Small intestine (tissue), 16 donors: ENCODE measurements at places on chromosomes 1 and 21. TPM values are rescaled to one million over a fixed set of nuclear protein-coding genes. Genes with fewer than 3 reads are reported as not detected.

Gene KCNJ9
- polyA plus RNA-seq, result 0.19 TPM

Gene FLG
- 0.50 TPM for polyA plus RNA-seq

Gene LCE1E
- not detected for polyA plus RNA-seq

Gene S100A14
- 356 TPM for polyA plus RNA-seq

Gene C8B
- 0.06 TPM for polyA plus RNA-seq

Gene ANGPTL3
- polyA plus RNA-seq, result not detected

Gene CD2
- 2.1 TPM for polyA plus RNA-seq

Gene PEAR1
- polyA plus RNA-seq, result 6.5 TPM

DNA sequence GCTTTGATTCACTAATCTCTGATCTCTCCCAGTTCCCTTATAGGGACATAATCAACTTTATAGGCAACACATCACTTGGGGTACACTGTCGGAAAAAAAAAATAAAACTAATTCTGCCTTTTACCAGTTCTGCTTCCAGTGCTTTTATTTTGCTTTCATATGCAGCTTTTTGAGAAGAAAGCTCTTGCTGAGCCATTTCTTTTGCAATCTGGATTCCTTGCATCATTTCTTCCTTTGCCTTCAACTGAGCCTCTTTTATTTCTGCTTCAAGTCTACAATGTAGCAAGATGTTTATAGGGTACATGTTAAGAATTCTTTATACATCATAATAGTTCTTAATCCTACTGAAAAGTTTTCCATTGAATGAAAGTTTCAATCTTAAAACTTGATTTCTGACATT, 30.6 kb downstream of the KIF14 start:
- H3K4me1 ChIP-seq, result no peaks in the 10 kb centered on the region
- H3K36me3 ChIP-seq, result peaks cover 4% of the 10 kb centered on the region
- H3K27ac ChIP-seq, result no peak overlapping the region
- H3K4me3 ChIP-seq, result no peak overlapping the region
- no peak for DNase-seq
- no peaks in the 10 kb centered on the region for H3K27me3 ChIP-seq

DNA sequence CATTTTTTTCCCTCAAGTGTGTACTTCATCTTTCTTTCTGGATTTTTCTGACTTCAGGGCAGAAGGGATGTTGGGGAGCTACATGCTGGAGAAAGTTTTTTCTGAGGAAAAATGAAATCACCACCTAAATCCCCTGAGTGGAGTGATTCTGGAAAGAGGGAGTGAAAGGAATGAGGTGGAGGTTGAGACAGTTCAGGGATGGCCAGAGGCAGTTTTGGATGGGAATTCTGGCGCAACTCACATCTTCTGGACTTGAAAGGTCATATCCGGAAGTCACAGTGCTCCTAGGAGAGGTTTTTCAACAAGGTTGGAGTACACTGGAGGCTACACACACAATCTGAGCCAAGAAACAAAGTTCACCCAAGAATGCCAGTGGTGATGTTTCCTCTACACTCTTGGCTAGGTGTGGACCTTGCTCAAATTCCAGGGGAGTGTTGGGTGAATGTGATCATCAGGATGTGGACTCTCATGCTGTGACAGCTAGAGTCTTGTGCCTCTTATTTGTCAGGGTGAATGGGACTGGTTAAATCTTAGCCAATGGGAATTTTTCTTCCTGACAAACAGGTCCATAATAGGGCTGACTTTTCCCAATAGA, 161.5 kb downstream of the HLX start:
- H3K27ac ChIP-seq, result no peak overlapping the region
- H3K4me1 ChIP-seq, result no peaks in the 10 kb centered on the region
- no peaks in the 10 kb centered on the region for H3K27me3 ChIP-seq
- H3K4me3 ChIP-seq, result no peak overlapping the region
- DNase-seq, result no peak

DNA sequence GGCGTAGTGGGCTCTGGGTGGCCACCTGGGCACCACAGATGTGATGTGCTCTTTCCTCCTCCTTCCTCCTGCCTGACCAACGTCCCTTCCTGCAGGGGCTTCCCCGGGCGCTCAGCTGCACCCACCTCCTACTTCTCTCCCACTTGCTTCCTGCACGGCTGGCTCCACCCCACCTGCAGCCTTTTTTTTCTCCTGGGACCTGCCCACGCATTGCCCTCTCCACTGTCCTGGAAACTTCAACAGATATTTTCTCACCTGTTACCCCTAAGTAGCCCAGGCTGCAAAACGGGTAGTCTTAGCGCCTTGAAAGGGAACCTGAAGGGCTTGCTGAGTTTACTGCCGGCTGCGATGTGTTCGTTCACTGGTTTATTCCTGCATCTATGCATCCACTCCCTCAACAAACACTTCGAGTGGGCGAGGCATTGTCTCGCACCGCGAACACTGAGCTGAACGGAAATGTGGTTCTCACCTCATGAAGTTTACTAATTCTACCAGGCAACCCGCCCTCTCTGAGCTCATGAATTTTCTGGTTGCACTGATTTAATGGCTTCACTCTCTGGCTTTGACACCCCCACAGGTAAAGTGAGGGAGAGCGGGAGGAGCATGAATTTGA, 23.6 kb downstream of the ZBTB18 start:
- H3K4me1 ChIP-seq, result no peaks in the 10 kb centered on the region
- H3K27me3 ChIP-seq, result no peaks in the 10 kb centered on the region
- no peak overlapping the region for H3K4me3 ChIP-seq
- no peak for DNase-seq

DNA sequence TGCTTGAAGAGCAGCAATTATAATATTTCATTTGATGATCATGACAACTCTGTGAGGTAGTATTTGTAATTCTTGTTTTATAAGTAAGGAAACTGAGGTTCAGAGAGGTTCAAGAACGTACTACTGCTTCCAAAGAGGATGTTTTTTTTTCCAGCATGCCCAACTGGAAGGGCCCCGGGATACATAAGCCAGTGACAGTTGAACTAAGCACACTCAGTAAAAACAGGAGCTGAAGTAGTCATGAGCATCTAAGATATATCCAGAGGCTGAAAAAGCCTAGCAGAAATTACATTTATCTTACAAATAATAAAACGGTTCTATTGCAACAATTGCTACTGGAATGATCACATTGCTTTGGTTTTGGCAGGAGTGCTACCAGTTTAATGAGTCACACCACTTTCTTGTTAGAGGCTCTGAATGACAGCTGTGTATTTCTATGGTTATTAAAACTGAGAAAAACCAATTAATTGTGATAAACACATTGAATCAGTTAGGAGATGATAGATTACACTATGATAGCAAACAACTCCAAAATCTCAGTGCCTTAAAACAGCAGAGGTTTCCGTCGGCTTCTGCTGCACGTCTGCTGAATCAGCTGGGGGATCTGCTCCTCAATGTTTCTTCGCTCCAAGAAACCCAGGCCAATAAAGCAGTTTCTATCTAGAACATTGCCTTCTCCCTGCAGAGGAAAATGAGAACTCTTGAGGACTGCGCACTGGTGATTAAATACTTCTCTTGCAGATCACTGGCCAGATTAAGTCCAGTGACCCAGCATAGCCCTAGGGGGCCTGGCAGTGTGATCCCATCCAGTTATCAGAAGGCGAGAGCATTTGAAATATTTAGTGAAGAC, 522.7 kb downstream of the PLPP3 start:
- H3K27me3 ChIP-seq, result no peaks in the 10 kb centered on the region
- H3K4me3 ChIP-seq, result no peak overlapping the region
- H3K36me3 ChIP-seq, result no peaks in the 10 kb centered on the region
- no peaks in the 10 kb centered on the region for H3K4me1 ChIP-seq

DNA sequence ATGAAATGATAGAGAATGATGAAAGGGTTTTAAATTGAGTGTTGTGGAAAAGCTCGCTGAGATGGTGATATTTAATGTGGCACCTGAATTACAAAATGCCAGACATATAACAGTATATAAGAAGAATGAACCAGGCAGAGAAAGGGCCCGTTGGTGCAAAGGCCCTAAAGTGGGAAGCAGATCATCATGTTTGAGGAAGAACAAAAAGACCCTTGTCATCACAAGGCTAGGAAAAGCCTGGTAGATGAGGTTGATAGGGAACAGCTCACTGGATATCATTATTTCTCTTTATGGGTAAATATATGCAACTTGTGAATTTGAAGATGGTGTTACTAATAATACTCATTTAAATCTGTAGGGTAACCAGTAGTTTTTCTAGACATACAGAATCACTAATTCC, 11.0 kb downstream of the RAP1A start:
- no peaks in the 10 kb centered on the region for H3K27me3 ChIP-seq
- peaks cover 6% of the 10 kb centered on the region for H3K4me1 ChIP-seq
- no peak overlapping the region for H3K27ac ChIP-seq
- no peaks in the 10 kb centered on the region for H3K36me3 ChIP-seq
- no peak overlapping the region for H3K4me3 ChIP-seq
- no peak for DNase-seq

DNA sequence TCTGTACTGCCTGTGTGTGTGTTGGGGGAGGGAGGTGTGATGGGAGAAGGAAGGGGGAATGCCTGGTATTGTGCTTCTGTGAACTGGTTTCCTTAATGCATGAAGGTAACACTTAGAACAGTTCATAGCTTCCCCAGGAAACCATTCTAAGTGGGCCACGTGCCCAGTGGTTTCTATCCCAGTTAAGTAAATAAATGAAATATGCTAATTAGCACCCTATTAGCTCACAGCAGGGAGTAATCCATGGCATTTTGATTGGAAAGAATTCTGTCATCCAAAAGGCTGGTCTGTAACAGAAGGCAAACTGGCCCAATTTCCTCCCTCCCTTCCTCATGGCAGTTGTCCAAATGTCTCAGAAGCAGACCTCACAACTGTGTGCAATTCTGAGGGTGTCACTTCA, 199.3 kb downstream of the TTLL7 start:
- H3K27ac ChIP-seq, result no peak overlapping the region
- no peaks in the 10 kb centered on the region for H3K36me3 ChIP-seq
- peaks cover 5% of the 10 kb centered on the region for H3K4me1 ChIP-seq

- no peaks in the 10 kb centered on the region for H3K4me1 ChIP-seq
- H3K27ac ChIP-seq, result peak overlapping the region; percentile 56
- peak; percentile 85 for DNase-seq
- peaks cover 11% of the 10 kb centered on the region for H3K36me3 ChIP-seq
- no peak overlapping the region for H3K4me3 ChIP-seq
Observed at GRCh38 chr1:160997323-160998038, 23.5 kb downstream of the F11R start.

- peak; percentile 63 for DNase-seq
- no peaks in the 10 kb centered on the region for H3K27me3 ChIP-seq
- H3K36me3 ChIP-seq, result no peaks in the 10 kb centered on the region
- H3K4me3 ChIP-seq, result no peak overlapping the region
- peak overlapping the region; percentile 50 for H3K27ac ChIP-seq
Observed at GRCh38 chr21:27366036-27366435, 399.1 kb upstream of the ADAMTS5 start.

GRCh38 chr1:27885114-27885528, 12.8 kb downstream of the THEMIS2 start:
- H3K4me1 ChIP-seq, result no peaks in the 10 kb centered on the region
- no peak for DNase-seq
- H3K27ac ChIP-seq, result peak overlapping the region; percentile 13
- H3K4me3 ChIP-seq, result no peak overlapping the region
- H3K27me3 ChIP-seq, result no peaks in the 10 kb centered on the region

GRCh38 chr1:210653771-210654170, 325.1 kb downstream of the HHAT start:
- no peaks in the 10 kb centered on the region for H3K4me1 ChIP-seq
- H3K4me3 ChIP-seq, result no peak overlapping the region
- no peaks in the 10 kb centered on the region for H3K36me3 ChIP-seq
- H3K27me3 ChIP-seq, result no peaks in the 10 kb centered on the region
- no peak for DNase-seq

DNA sequence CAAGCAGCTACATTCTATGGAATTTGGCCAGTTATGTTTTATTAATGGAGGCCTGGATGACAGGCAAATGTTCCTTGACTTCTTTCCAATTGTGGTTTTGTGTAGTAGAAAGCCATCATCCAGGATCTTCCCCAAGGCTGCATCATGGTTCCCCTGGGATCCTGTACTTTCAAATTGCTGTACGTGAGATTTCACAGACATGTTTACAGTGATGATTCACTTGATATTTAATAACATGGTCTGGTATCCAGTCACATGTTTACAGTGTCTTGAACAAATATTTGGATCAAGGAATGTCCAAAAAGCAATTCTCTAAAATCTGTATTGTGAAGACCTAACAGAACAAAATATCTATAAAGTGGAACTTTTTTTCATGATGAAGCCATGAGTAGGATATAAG, 68.3 kb upstream of the ST6GALNAC3 start:
- H3K36me3 ChIP-seq, result no peaks in the 10 kb centered on the region
- no peaks in the 10 kb centered on the region for H3K4me1 ChIP-seq
- no peak overlapping the region for H3K27ac ChIP-seq
- no peak for DNase-seq
- no peaks in the 10 kb centered on the region for H3K27me3 ChIP-seq
- no peak overlapping the region for H3K4me3 ChIP-seq

- no peaks in the 10 kb centered on the region for H3K27me3 ChIP-seq
- DNase-seq, result no peak
- H3K36me3 ChIP-seq, result no peaks in the 10 kb centered on the region
- no peak overlapping the region for H3K27ac ChIP-seq
- peaks cover 5% of the 10 kb centered on the region for H3K4me1 ChIP-seq
- H3K4me3 ChIP-seq, result no peak overlapping the region
Observed at GRCh38 chr1:63713627-63714481, 60.0 kb upstream of the ROR1 start.

DNA sequence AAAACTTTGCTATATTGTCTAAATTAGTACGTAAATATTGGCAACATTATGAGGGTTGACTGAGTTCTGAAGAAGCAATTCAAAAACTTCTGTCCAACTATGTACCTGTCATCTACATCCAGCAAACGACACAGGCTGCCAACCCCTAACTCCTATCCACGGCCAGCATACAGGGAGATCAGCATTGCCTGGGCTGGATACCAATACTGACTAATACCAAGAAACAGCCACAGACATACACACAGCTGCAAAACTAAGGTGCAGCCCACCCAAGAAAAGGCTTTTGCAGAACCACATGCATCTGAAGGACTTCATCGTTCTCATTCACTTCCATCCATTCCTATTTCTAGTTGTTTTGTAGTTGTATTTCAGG, 2.0 kb downstream of the KIAA0319L start:
- no peaks in the 10 kb centered on the region for H3K27me3 ChIP-seq
- no peak overlapping the region for H3K27ac ChIP-seq
- no peak overlapping the region for H3K4me3 ChIP-seq
- H3K4me1 ChIP-seq, result peaks cover 5% of the 10 kb centered on the region

- no peak overlapping the region for H3K4me3 ChIP-seq
- H3K36me3 ChIP-seq, result no peaks in the 10 kb centered on the region
- H3K27me3 ChIP-seq, result no peaks in the 10 kb centered on the region
- H3K27ac ChIP-seq, result no peak overlapping the region
- no peak for DNase-seq
- no peaks in the 10 kb centered on the region for H3K4me1 ChIP-seq
Observed at GRCh38 chr1:29597861-29598260, 361.5 kb downstream of the PTPRU start.

DNA sequence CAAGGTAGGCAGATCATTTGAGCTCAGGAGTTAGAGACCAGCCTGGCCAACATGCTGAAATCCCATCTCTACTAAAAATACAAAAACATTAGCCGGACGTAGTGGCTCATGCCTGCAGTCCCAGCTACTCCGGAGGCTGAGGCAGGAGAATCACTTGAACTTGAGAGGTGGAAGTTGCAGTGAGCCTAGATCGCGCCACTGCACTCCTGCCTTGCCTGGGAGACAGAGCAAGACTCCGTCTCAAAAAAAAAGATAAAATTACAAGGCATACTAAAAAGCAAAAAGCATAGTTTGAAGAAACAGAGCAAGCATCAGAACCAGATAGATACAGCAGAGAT, 61.2 kb upstream of the CDC42BPA start:
- H3K27me3 ChIP-seq, result no peaks in the 10 kb centered on the region
- no peaks in the 10 kb centered on the region for H3K4me1 ChIP-seq
- no peak overlapping the region for H3K27ac ChIP-seq
- H3K4me3 ChIP-seq, result no peak overlapping the region
- no peaks in the 10 kb centered on the region for H3K36me3 ChIP-seq
